ENCODE measurements at places on chromosomes 6 and 20.

DNA sequence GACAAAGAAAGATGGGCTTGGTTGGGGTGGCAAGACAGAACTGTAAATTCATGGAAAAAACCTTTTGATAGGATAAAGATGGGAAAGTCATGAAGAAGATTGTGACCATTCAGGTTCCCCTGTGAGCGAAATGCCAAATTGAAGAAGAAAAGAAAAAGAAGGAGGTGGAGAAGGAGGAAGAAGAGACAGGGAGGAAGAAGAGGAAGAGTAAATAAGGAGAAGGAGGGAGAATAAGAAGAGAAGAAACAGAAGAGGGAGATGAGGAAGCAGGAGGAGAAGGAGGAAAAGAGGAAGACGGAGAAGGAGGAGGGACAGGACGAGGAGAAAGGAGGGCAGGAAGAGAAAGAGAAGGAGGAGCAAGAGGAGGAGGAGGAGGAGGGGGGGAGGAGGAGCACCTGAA is 199.8 kb downstream of the SLC24A3 start:
- no peak for DNase-seq

GRCh38 chr6:63705707-63706106 is 70.1 kb downstream of the PHF3 start:
- no peak for DNase-seq

- DNase-seq, result no peak
Measured at GRCh38 chr6:15736297-15736696, 73.5 kb upstream of the DTNBP1 start.

DNA sequence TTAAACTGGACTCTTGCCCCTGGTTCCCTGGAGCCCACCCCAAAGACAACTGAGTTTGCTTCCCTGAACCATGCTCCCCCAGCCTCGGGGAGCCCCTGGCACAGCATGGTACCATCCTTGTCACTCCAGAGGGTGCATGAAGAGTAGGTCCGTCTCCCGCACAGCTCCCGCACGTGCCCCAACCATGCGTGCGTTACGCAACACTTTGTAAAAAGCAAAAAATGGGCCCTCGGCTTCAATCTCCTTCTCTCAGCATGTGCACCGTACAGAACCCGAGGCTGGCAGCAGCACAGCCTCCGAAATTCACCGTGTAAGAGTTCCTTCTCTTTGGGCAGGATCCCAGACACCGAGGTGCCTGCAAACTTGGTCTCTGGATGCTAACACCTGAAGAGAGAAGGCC is 5.6 kb downstream of the PMEPA1 start:
- no peak for DNase-seq

GRCh38 chr6:153625089-153625488 is 414.0 kb upstream of the OPRM1 start:
- no peak for DNase-seq

GRCh38 chr6:91080871-91081270 is 494.0 kb upstream of the MAP3K7 start:
- no peak for DNase-seq

GRCh38 chr6:33886673-33887144 is 82.9 kb upstream of the MLN start:
- no peak for DNase-seq

- DNase-seq, result no peak
Measured at GRCh38 chr20:24066076-24066700, 77.6 kb upstream of the GGTLC1 start.

DNA sequence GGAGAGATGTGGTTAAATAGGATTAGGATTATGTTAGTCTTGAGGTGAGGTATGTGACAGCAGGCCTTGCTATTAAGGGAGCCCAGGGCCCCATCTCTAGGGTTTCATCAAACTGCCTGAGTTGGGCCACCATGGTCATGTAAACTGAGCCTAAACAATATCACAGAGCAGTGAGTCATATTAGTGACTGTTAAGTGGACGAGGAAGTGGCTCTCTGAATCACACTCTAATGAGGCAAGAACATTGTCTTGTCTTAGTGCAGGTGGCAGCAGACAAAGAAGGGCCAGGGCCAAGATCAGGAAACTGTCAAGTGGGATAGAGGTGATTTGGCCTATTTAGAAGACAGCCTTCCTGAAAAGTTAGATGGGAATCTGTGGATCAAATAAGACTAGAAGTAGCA is 23.1 kb downstream of the ENPP3 start:
- DNase-seq, result no peak

GRCh38 chr6:125948455-125948854 is 8.1 kb upstream of the HINT3 start:
- DNase-seq, result no peak

DNA sequence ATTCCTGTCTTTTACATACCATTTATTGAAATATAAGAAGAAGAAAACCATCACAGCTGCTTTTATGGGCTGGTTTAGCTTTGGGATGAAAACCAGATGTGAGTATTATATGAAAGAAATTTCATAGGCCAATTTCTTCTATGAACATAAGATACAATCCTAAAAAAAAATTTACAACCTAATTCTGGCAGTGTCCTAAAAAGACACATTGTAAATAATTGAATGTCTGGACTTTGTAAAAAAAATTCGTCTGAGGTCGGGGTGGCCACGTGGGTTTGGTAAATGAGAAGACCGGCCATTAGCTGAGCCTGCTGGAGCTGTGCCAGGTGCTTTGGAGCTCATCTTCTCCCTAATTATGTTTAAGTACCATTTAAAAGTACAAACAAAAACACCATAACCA is 26.8 kb downstream of the DACT2 start:
- DNase-seq, result peak; percentile 13

GRCh38 chr6:32226434-32226833 is 2.6 kb upstream of the NOTCH4 start:
- DNase-seq, result no peak

GRCh38 chr20:57193094-57193493 is 73.3 kb downstream of the BMP7 start:
- no peak for DNase-seq

GRCh38 chr20:51386586-51386985 is 155.9 kb downstream of the NFATC2 start:
- no peak for DNase-seq

DNA sequence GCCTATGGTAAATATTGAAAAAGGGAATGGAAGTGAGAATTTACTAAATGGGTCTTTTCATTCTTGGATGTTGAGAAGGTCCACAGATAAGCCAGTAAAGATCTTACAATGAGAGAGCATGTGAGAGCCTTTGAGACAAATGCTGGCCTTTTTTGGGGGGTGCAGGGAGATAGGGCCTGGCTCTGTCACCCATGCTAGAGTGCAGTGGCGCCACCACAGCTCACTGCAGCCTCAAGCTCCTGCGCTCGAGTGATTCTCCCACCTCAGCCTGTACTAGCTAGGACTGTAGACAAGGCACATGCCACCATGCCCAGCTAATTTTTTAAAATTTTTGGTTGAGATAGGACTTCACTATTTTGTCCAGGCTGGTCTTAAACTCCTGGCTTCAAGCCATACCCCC is 63.2 kb upstream of the TMEM181 start:
- DNase-seq, result no peak

DNA sequence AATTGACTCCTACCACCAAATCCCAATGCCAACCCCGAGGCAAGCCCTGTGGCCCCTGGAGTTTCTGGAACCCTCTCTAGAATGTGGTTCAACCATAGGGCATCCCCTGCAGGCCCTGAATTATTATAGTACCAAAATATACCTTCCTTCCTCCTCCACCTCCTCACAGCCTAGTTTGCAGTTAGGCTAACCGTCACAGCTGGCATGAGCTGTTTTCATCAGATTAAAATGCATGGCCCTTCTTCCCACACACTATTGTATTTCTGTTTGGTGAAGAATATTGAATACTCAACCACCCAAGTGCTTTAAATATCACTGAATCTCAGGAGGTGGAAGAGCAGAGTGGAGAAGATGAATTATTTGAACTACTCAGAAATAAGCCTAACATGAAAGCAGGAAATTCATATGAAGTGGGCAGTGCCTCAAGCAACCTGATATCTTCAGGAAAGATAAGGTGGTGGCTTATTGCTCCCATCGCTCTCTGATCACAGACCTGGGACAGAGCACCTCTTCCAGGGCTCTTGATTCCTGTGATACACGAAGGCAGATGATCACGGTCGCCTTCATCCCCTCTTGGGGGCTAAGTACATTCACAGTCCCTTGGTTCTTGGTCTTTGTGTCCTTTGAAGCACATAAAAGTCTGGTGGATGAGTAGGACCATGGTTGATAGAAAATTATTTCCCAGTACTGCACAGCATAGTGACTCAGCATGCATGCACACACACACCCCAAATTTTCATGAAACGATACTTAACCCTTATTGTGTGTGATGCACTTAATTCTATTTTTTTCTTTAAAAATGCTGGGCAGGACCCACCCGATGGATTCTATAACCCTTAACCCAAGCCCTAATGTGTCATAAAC is 90.9 kb downstream of the PSMG4 start:
- DNase-seq, result no peak

DNA sequence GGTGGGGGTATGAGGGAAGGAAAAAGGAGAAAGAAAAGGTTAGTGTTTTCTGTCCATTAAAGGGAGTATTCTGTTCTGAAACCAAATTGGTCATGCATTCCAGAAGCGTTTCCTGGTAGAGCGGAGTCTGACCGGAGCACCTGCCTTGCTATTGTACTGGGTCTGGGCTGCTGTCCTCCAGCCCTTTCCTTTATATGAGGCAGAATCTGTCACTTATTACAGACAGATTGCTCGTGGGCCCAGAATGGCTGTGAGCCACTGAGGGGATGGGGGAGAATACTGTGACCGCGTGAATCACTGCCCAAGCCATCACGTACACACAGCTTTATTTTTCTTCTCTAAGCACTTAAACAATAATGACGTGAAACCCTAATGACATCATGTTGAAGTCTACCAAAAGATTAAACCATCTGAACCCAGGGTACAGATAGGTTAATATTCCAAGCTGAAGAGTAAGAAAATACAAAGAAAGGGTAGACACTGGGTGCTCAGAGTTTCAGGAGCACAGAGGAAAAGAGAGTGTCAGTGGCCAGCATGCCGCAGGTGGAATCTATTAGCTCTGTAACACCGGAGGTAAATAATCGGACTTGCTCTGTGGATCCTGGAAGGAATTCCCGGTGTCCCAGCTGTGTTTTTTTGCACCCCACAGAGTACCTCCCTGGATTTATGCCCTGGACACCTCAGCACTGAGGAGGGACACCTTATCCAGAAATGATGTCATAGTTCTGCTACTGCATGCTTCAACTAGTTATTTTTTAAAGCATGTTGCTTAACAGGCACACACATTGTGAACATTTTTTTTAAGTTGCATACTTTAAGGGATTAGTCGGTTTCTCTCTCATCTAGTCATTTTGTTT is 573.3 kb downstream of the PKHD1 start:
- DNase-seq, result no peak

- DNase-seq, result no peak
Measured at GRCh38 chr6:25787428-25787827, 32.9 kb downstream of the SLC17A4 start.

GRCh38 chr6:22557007-22557406 is 12.4 kb upstream of the HDGFL1 start:
- no peak for DNase-seq

- DNase-seq, result no peak
Measured at GRCh38 chr6:132490478-132491204, 22.3 kb downstream of the STX7 start.

DNA sequence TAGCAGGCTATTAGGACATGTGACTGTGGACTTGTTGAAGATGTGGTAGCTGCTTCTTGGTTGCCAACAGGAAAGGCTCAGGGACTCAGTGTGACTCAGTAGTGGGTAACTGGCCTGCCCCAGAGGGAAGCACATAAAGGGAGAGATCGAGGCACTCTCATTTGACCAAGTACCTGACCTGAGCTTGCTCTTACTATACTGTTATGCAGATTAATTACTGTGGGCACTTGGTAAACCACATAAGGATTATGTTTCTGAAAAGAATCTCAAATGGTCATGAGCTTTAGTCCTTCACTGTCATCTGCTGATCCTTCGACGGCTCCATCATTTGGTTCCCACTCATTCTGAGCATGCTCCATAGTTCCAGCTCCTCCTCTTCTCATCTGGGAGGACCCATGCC is 48.2 kb upstream of the RPL7L1 start:
- no peak for DNase-seq

- DNase-seq, result no peak
Measured at GRCh38 chr6:148177589-148178233, 164.9 kb upstream of the SASH1 start.

GRCh38 chr6:160028487-160029275 is 59.8 kb downstream of the IGF2R start:
- no peak for DNase-seq

DNA sequence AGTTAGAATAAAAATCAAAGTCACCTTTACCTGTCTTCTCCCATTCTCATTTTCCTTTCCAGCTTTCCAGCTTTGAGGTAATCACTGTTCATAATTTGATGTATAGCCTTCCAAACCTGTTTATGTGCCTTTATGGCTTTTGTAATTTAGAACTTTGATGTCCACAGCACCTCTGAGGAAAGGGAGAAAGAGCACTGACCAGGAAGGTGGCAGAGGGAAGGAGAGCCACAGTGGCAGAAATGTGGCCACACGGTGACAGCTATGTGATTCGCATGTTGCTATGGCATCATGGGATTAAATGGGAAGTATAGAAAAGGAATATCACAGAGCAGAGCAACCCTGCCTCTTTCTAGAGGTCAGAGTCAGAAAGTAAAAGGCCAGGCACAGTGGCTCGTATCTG is 51.7 kb upstream of the PLCG1 start:
- DNase-seq, result no peak

- DNase-seq, result no peak
Measured at GRCh38 chr6:142796571-142796970, 148.4 kb downstream of the HIVEP2 start.

- no peak for DNase-seq
Measured at GRCh38 chr20:36549628-36549941, 8.3 kb downstream of the MYL9 start.

DNA sequence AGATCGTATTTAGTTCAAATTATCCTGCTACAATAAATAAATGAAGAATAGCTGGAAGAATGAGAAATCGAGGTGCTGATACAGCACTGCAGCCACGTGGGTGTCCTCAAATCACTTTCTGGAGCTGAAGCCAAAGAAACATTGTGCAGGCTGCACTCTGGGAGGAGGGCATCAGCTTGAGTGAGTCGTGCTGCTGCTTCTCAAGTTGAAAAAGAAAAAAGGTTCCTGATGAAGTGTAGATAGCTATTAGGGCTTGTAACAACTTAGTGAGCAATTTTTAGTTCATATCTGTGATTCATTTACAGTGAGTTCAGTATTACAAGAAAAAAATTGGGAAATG is 40.5 kb downstream of the DSE start:
- no peak for DNase-seq

DNA sequence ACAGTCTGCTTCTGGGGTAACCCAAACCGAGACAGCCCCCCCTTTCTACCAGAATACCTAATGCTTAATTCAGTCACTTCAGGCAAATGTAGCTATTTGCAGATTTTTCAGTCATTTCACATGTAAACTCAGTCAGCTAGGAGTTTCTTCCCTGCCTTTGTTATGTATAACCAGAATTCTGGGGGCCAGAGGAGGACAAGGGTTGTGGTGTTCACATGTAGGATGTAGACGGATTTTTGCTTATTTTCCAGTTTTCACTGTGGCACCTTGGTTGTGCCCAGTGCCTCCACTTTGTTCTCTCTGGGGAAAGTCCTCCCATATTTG is 51.1 kb downstream of the PROKR2 start:
- DNase-seq, result no peak

Measured in NCI-H2081 treated with DMSO at 0.1 percent for 48 hours (cell line).